ENCODE measurements at places on chromosomes 1 and 21. TPM values are rescaled to one million over a fixed set of nuclear protein-coding genes. Genes with fewer than 3 reads are reported as not detected.
A peak's percentile ranks its signal among the peaks of the same experiment; 100 is the strongest.

The ARHGAP30 gene
- total RNA-seq, result 2.6 TPM

DNA sequence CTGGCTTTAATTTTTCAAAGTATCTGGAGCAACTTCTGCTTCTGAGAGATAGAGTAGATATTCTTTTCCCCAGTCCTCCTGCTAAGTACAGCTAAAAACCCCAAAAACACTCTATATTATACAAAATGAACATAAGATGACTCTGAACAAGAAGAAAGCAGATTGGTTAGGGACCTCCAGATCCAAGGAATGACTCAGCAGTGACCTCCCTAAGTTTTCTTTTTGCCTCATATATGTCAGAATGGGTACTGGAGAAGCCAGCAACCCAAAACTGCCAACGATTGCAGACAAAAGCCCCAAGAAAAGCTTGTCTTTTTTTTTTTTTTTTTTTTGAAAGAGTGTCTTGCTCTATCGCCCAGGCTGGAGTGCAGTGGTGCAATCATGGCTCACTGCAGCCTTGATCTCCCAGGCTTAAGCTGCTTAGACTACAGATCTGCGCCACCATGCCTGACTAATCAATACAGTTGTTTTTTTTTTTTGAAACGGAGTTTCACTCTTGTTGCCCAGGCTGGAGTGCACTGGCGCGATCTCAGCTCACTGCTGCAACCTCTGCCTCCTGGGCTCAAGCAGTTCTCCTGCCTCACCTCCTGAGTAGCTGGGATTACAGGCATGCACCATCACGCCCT lies 22.7 kb downstream of the NDUFS5 start:
- no peak for DNase-seq

DNA sequence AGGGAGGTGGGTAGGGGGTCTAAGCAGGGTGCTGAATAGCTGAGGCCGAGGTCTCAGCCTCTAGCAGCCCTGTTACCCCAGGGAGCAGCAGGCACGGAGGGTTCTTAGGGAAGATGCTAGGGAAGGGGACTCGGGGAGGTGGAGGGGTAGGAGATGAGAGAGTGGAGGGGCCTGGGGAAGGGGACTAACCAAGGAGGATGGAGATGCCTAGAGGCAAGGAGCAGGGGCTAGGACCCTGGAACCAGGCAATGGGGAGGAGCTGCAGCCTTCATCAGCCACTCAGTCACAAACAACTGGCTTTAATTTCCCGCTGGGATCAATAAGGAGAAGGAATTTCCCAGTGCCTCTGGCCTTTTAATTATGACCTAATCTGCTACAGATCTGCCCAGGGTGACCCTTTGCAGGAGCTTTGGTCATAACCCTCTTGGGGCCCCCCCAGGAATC lies 2.9 kb upstream of the CRABP2 start:
- peak; percentile 30 for DNase-seq

- no peak for DNase-seq
Observed at GRCh38 chr1:200040481-200041138, 13.1 kb downstream of the NR5A2 start.

DNA sequence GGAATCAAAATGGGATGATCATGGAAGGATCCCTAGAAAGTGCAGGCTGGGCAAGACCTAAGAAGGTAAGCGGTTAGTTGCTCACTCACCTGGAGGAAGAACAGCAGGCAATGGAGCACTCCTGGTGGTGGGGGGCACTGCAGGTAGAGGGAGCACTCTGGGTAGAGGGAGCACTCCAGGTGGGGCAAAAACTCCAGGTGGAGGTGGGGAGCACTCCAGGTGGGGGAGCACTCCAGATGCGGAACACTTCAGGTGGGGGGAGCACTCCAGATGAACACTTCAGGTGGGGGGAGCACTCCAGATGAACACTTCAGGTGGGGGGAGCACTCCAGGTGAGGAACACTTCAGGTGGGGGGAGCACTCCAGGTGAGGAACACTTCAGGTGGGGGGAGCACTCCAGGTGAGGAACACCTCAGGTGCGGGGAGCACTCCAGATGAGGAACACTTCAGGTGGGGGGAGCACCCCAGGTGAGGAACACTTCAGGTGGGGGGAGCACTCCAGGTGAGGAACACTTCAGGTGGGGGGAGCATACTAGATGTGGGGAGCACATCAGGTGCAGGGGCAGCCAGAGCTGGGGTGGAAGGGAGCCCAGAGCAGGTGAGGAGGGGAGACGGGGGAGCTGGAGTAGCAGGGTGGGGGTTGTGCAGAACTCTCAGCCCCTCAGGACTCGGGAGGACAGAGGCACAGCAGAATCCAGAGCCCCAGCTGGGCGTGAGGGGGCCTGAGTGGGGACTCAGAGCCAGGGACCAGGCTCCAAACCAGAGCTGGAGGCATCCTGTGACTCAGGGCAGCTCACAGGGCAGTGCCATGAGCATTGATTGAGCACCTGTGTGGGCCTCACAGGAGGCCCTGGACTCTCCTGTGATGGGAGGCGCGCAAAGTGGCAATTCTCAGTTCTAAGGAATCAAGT lies 37.7 kb upstream of the COL6A1 start:
- no peak for DNase-seq

DNA sequence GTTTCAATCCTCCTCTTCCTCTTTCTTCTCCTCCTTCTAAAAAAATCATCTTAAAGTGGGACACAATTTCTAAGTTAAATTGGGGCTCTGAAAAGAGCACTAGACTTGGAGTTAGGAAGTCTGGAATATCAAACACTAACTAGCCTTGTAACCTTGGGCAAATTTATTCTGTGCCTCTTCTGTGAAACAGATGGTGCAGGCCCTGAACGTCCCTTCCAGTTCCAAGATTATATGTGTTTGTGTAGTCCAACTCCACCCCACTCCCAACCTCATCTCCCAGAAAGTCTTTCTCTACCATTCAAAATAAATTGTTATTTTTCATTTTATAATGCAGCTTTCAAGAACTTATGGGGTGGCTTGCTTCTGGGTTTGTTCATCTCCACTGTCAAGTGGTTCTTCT lies 630.0 kb downstream of the LMO4 start:
- DNase-seq, result no peak

DNA sequence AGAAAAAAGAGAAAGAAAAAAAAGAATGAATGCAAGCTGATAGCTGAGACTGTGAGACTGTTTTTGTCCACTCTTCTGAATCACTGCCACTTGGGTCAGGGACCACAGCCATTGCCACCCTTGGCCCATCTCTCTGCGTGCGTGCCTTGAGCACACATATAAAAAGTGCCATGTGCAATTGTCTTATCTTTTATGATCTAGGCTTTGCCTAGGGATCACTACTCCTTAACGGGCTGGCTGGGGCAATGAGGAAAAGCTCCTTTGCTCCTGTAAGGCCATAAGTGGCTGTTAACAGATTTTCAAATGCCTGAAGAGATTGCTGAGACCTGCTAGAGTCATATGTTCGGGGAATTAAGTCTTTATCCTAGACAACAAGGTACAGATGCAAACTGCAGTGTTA lies 8.2 kb downstream of the SPATA46 start:
- DNase-seq, result no peak

All from stomach (tissue), 19 donors.